Endothelial cell of umbilical vein (primary cell): ENCODE measurements at places on chromosomes 2 and 18.

DNA sequence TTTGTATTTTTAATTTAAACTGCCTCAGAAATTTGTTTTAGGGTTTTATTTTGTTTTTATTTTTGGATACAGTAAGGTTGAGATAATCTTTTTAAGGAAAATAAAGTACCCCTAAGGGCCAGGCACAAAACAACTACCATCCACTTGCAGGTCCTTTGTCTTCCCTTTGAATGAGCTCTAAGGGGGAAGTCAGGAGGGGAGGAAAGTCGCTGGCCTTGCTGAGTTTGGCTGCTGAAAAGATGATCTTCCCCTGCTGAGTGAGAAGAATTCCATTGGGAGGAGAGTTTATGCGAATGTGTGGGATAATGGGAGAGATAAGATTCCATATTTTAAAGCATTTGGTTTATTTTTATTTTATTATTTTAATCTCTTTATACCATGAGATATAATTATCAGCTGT lies 100.7 kb downstream of the ARHGAP15 start:
- no peak for DNase-seq

DNA sequence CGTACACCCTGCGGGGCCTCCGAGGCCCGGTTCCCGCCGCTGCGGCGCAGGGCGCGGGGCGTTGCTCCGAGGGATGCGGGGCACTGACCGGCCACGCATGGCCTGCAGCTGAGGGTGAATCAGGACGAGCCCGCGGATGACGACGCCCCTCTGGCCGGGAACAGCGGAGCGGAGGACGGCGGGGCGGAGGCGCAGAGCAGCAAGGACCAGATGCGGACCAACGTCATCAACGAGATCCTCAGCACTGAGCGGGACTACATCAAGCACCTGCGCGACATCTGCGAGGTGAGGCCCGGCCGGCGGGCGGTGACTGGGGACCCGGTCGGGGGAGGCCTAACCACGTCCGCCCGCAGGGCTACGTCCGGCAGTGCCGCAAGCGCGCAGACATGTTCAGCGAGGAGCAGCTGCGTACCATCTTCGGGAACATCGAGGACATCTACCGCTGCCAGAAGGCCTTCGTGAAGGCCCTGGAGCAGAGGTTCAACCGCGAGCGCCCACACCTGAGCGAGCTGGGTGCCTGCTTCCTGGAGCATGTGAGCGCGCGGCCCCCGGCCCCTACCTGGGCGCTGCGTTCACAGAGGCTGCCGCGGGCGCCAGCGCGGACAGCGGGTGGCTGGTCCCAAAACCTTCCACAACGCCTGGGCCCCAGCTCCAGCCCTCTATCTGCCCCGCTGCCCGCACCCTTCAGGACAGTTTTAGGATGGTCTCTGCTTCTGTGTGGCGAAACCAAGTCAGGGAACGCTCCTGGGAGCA lies 53.2 kb downstream of the FAM168B start:
- no peak for DNase-seq

GRCh38 chr2:227188292-227188691 lies 23.9 kb downstream of the COL4A3 start:
- no peak for DNase-seq

- DNase-seq: no peak
Observed at GRCh38 chr18:74281011-74281979, 10.5 kb downstream of the CYB5A start.

GRCh38 chr2:165778653-165779451 lies 15.2 kb downstream of the GALNT3 start:
- peak; percentile 7 for DNase-seq

- peak; percentile 70 for DNase-seq
Observed at GRCh38 chr18:26307161-26307773, 81.0 kb downstream of the TAF4B start.

GRCh38 chr2:42077343-42077742 lies 29.5 kb downstream of the PKDCC start:
- no peak for DNase-seq

- no peak for DNase-seq
Observed at GRCh38 chr2:43531251-43531650, 64.6 kb downstream of the THADA start.

- DNase-seq: no peak
Observed at GRCh38 chr18:8601277-8602032, 7.8 kb upstream of the RAB12 start.

GRCh38 chr2:54397426-54397825 lies 58.7 kb upstream of the SPTBN1 start:
- DNase-seq: no peak

DNA sequence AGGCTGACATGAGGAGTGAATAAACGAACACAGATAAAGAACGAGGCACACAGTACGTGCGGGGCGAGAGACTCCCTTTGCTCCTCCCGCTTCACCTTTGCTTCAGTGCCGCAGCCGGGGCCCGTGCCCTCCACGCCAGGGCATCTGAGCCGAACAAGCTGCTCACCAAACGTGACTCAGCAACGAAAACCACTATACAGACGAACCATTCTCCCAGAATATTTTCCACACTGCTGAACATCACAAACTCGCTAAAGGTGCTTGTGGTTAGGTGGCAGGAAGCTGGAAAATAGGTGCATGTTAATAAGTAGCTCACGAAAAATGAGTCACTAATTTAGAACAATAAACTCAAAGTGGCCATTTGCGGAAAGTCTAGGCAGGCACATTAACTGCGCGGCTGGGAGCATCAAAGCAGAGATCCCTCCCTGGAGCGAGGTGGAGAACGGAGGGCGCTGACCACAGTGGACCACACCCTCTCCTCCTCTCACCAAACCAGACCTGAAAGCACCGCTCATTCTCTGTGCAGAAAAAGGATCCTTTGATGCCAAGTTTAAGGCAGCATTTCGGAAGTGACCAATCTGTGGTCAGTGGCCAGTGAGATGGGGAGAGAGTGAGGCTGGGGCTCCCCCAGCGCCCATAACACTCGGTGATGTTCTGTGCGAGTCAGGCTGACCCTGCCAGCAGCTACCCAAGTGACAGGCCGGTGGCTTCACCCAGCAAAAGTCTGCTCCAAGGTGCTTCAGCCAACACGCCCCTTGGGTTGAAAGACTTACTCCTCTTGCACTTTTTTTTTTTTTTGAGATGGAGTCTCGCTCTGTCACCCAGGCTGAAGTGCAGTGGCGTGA lies 153.2 kb downstream of the HDAC4 start:
- DNase-seq: no peak

GRCh38 chr2:74917702-74918619 lies 40.5 kb upstream of the POLE4 start:
- no peak for DNase-seq

DNA sequence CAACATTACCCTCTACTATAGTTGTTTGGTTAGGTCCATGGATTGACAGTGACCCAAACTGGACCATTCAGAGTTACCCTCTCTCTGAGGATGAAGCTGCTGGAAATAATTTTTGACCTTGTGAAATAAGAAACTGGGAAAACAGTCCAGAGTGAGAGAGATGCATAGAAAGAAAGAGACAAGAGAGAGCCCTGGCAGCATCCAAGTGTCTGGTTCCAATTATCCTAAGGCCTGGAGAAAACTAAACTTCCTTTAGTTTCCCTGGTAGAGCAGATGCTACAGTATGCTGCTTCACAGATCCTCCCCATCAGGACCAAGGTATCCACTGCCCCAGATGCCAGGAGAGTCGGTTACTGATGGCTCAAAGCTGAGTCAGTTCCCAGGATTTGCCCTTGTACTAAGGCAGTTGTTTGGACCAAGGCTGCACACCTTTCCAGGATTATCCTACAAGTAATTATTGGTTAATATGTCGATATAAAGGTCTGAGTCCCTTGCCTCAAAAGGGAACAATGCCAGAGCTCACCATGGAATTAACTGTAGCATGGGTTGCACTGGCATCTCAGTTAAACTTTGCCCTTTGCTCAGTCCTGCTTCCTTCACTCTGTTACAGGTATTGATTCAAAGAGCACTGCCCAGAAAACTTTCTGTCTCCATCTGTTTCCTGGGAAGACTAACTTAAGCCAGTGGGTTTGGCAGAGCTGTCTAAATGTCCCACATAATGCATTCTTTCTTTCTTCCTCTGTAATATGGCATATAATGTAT lies 14.6 kb upstream of the CHN1 start:
- DNase-seq: no peak

DNA sequence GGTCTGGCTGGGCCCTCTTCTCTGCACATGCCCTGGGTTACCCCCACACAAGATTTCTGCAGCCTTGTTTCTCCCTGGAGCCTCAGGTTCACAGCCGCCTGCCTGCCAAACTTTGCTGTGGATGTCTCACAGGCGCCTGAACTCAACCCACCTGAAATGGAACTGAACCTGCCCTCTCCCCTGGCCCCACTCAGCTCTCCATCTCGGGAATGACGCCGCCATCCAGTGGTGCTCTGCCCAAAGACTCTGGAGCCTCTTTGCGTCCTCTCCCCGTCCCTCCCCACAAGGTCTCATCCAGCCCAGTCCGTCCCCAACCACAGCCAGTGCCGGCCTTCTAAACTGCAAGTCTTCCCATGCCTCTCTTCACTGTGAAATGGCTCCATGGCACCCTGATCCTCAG lies 29.1 kb downstream of the EMX1 start:
- DNase-seq: no peak

DNA sequence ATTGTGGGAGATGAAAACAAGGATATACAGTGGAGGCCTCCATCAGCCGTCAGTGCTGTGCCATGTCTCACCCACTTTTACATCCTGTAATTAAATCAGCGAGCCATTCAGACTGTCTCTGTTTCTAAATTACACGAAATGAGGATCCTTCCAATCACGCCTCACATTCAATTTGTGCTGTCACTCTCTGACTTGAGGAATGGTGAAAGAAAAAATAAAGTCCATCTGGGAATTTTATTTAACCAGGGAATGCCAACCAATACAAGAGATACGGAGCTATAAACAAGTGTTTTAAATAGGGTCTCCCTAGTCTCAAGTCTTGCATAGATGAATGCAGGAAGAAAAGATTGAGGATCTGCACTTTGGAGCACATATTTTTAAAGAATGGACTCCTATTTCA lies 72.8 kb downstream of the CMPK2 start:
- no peak for DNase-seq

DNA sequence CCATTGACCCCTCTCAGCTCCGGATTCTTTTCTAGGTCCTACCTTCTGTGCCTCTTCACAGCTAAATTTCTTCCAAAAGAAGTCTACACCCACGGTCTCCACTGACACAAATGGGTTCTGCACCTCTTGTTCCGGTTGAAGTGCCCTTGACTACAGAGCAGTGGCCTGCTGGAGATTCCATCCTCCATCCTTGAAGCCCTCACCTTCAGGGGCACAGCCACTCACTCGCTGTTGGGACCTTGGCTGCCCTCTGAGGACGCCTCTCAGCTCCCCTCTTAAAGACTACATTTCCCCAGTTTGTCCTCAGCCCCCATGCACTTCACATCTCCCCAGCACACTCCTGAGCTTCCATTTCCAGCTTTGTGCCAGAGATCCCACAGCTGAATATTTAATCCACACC lies 226.3 kb downstream of the ATAD2B start:
- DNase-seq: no peak

- peak; percentile 86 for DNase-seq
Observed at GRCh38 chr2:55961318-55961911, 37.8 kb upstream of the EFEMP1 start.

- no peak for DNase-seq
Observed at GRCh38 chr2:60317844-60318243, 235.6 kb downstream of the BCL11A start.

- peak; percentile 11 for DNase-seq
Observed at GRCh38 chr2:237475704-237476141, 11.3 kb upstream of the MLPH start.

- no peak for DNase-seq
Observed at GRCh38 chr2:23215016-23215415, 170.0 kb upstream of the KLHL29 start.

DNA sequence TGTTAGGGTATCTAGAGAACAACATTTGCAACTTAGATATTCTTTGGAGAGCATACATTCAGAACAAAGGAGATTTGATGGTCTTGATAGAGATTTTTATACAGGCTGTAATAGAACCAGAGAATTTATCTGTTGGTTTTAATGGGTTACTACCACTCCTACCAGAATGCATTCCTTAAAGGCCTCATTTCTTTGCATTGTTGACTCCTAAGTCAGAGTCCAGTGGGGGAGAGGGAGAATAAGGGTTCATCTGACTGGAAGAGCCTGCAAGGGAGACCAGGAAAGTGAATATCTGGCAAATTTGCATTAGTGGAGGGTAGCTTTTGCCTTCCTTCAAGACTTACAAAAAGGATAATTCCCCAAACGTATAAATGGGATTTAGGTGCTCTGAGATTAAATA lies 29.7 kb downstream of the AGPS start:
- no peak for DNase-seq

DNA sequence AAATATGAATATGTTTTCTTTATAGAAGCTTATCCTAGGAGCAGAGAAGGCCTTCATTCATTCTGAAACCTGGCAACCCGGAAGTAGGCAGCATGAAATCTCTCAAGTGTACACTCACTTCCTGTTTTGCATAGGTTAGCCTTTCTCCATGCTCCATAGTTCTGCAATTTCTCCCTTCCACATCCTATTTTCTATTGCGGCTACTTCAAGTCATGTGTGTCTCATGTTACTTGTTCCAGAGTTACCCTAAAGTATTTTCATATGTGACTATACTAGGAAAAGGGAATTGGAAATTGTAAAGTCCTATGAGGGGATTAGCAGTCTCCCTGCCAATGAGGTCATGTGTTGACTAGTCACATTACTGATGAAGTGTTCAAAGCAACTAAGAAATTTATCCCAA lies 320.6 kb downstream of the NCKAP5 start:
- peak; percentile 39 for DNase-seq

DNA sequence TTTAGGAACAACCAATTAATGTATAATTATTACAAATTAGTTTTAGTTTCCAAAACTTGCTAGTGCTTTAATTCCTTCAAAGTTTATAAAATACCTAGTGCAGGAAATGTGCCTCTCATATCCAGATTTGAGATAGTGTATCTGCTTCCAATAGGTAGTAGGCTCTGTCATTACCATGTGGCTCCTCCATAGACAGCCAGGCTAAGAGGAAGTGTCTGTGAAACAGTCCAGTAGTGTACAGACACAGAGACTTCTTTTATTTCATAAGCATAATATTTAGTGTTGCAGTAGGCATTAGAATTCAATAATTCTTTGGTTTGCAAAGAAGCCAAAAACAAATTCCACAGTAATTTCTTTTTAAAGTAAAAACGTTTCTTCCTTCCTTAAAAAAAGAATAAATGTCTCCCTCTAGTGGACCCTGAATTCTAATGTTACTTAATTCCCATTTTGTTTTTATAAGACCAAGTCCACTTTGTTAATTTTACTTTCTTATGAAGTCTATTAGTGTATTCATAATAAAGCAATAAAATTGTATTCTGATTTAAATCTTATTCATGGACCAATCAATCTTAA lies 101.2 kb downstream of the NEB start:
- DNase-seq: peak; percentile 61

- no peak for DNase-seq
Observed at GRCh38 chr2:21819454-21819853, 695.7 kb downstream of the TDRD15 start.
